ENCODE measurements at places on chromosomes 2 and 18.

GRCh38 chr2:240717181-240717641 is 25.5 kb downstream of the AQP12A start:
- no peak for DNase-seq

- DNase-seq: no peak
Measured at GRCh38 chr2:179224361-179224760, 40.3 kb downstream of the SESTD1 start.

DNA sequence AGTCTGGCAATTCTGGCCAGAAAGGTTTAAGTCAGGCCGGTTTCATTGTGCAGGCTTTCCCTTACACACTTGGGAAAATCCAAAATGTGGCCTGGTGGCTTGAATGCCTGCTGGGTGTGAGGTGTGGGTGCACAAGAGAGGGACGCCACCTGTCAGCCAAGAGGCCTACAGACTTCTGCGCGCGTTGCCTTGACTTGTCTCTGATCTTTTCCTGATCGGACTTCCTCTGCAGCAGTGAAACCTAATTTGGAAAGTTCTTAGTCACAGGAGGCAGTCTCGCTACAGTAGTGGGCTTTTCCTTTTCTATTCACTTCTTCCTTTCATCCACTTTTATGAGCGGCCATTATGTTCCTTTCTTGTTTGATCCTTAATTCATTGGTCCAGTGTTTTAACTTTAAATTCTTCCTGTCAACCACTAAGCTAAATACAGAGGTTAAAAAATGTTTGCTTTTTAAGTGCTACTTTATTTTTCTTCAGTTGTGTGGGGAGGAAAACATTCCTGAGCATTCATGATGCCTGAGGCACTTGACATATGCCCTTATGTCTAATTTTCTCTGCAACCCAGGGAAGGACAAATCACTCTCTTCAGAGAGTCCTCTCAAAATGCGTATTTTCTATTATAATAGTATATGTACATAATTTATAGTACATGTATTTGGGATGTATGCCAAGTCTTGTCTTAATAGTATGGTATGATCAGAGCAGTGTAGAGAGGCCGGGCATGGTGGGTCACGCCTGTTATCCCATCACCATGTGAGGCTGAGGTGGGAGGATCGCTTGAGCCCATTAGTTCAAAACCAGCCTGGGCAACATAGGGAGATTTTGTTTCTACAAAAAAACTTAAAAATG is 128.9 kb downstream of the WDSUB1 start:
- DNase-seq: no peak

DNA sequence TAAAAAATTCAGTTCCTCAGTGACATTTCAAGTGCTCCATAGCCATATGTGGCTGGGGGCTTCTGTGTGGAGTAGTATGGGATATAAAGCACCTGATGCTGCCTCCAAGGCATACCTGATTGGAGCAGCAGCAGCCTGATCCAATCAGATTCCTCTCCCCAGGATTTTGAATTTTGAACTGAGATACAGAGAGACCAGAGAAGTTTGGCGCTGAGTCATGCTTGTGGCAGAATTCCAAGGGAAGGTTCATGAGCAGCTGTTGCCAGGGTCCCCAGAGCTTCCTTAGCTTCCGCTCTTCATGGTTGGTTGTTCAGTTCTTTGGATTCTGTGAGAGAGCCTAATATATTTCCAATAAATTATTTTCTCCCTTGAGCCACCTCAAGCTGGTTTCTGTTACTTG is 29.0 kb upstream of the CFAP36 start:
- peak; percentile 81 for DNase-seq

DNA sequence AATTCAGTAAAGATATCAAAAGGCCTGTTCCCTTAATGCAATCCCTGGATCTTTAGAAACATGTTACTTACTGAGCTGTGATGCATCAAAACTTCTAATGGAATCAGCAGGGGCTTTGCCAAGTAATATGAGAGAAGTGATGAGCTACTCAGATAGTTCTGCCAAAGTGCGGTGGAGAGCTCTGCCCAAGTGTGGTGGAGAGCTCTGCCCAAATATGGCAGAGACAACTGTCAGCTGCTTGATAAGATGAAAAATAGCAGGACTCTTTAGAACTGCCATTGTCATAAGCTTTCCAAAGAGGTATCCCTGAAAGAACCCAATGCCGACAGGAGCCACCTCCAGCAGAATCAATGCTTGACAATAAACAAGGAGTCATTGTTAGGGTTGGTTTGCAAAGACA is 167.9 kb upstream of the SLC39A10 start:
- no peak for DNase-seq

DNA sequence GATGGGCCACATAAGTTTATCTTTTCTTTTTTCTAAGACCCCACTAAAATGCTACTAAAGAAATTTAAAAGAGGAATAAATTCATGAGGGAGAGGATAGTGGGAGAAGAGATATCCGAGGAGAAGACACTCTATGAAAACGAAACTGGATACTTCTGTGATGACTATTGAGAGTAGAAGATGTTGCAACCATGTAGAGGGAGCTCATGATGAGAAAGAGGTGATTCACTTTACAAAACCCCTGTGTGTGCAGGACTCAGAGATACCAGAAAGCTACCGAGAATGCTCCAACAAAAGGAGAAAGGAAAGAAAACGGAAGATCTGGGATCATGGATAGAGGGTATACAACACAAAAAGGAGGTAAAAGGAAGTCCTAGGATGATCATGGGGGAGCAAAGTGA is 34.9 kb downstream of the SLC38A11 start:
- DNase-seq: peak; percentile 97

All from iris pigment epithelial cell (primary cell).